Lung (tissue), 17 donors: ENCODE measurements at places on chromosomes 11 and 22.

DNA sequence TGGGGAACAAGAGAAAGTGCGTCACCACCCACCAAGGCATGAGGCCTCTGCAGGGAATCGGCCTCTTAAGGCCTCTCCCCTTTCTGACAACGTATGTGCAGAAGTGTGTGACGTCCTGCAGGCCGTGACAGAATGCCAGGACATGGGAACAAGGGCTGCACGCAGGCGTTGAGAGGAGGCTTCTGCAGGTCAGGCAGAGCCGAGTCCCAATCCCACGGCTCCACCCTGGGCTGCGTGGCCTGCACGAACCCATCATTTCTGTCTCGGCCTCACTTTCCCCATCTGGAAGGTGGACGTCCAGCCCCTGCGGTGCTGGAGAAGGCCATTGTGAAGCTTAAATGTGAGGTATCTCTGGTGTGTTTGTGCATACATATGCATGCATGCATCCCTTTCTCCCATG, 61.8 kb downstream of the SHANK2 start:
- DNase-seq: no peak

DNA sequence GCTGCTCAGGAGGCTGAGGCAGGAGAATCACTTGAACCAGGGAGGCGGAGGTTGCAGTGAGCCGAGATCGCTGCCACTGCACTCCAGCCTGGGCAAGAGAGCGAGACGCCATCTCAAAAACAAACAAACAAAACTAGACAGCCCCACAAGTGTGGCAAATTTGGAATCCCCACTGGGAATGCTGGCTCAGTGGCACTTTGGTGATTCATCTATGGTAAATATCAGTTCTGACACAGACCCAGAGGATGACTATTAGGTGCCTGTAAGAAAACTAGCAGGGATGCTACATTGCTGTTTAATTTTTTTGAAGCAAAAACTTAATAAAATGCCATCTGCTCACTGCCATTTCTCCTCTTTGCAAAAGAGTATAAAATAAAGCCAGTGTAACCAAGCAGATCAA, 107.9 kb downstream of the NAT10 start:
- no peak for DNase-seq

GRCh38 chr22:40877488-40877887, 15.6 kb upstream of the DNAJB7 start:
- peak; percentile 37 for DNase-seq

DNA sequence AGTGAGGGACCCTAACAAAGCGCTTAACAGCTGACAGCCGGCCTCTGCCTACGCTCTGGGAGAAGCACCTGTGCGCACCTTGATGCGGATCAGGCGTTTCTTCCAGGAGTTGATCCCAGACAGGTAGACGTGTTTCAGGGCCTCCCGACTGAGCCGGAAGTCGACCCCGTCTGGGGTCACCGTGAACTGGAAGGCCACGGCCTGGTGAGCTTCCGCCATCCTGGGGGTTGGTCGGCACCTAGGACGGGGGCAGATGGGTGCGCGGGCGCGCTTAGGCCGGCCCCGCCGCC, 585 bp downstream of the CPT1B start:
- no peak for DNase-seq

GRCh38 chr11:59141191-59141590, 1.5 kb upstream of the FAM111A start:
- no peak for DNase-seq

DNA sequence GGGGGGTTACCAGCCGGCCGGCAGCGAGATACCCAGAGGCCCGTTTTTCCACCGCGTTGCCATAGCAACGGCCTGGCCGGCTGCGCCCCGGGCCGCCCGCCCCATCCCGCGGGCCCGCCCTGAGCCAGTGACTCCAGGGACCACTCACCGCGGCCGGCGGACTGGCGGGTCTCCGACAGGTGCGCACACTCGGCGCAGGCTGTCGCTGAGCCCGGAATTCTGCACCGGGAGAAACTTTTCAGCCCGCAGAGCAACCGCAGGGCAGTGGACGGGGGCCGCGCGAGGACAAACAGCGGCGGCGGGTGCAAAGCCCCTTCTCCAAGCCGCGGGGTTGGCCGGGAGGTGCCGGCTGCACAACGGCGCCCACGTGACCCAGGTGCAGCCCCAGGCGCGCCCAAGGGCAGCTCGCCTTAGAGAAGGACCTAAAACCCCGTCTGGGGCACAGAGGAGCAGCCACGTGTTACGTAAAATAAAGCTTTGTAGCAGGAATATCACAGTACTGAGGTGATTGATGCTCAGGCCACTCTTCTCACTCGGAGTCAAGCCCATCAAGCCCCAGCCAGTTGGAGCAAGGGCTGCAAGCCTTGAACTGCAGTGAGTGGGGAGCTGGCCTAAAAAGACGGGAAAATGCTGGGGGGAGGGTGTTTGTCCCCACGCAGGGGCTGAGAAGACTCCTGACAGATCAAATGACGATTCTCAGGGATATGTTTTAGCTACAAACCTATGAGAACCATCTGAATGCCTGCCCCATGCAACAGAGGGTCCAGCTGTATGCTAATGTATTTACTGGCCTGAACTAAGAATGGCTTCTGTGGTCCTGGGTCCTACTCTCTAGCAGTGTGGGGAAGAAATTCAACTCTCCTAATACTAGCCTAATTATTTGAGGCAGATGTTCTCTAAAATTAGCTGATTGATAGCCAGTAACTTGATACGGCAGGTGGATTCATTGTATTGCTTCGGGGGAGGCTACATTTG, at the start of gene STK33:
TSS of gene STK33 (minus strand) at position 294 of the 975 bp plus-strand sequence. CDS start 119,323 bp downstream, outside the sequence.
- peak; percentile 57 for DNase-seq
